ENCODE measurements at places on chromosomes 1 and 21.

DNA sequence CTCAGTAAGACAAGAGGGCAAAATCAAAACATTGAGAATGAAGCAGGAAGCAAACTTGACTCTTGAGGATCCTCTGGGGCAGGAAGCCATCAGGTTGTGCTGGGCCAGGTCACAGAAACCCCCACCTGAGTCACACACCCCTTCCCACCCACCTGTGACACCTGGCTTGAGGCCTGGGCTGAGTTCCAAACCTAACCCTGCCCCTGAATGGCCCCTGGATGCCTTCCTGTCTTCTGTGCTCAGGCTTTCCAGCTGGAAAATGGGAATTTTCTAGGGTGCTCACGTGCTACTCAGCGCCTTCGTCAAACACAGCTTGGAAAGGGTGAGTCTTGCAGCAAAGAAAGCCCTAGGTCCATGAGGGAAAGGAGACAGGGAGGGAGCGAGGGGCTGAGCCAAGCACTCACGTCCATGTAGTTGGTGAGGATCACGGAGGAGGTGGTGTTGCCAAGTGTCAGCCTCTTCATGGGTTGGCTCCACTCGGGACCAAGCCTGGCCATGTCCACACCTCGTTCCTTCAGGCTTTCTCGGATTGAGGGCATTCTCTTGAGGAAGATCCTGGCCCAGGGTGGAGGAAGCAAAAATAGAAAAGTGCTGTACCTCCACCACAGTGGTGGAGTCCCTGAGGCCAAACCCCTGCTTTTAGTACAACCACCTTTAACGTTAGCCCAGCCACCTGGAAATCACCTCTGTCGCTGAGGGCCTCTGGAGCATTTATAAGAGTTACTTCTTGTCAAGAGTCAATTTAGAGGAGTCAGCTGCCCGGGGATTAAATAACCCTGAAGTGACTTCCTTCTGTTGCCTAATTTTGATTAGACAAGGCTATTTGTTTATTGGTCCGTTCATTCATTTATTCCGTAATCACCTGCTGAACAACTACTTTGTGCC is 4.3 kb downstream of the REN start:
- no peak for DNase-seq

GRCh38 chr21:43613755-43614638 is 45.3 kb downstream of the HSF2BP start:
- no peak for DNase-seq

- DNase-seq: no peak
These were observed 34.7 kb upstream of the L1TD1 start for GRCh38 chr1:62159940-62160348.

- DNase-seq: no peak
These were observed 349.7 kb upstream of the C1orf87 start for GRCh38 chr1:60423146-60423780.

- DNase-seq: peak; percentile 69
These were observed at the start of gene SPOCD1 for GRCh38 chr1:31815752-31816500. Gene SPOCD1 (minus strand): TSS chr1:31816022. CDS start chr1:31815333, 689 bp downstream.

GRCh38 chr1:92315766-92316599 is 17.1 kb downstream of the RPAP2 start:
- no peak for DNase-seq

GRCh38 chr1:50986653-50987052 is 16.6 kb downstream of the CDKN2C start:
- DNase-seq: no peak

- DNase-seq: no peak
These were observed 221.3 kb downstream of the PBX1 start for GRCh38 chr1:164780111-164780812.

DNA sequence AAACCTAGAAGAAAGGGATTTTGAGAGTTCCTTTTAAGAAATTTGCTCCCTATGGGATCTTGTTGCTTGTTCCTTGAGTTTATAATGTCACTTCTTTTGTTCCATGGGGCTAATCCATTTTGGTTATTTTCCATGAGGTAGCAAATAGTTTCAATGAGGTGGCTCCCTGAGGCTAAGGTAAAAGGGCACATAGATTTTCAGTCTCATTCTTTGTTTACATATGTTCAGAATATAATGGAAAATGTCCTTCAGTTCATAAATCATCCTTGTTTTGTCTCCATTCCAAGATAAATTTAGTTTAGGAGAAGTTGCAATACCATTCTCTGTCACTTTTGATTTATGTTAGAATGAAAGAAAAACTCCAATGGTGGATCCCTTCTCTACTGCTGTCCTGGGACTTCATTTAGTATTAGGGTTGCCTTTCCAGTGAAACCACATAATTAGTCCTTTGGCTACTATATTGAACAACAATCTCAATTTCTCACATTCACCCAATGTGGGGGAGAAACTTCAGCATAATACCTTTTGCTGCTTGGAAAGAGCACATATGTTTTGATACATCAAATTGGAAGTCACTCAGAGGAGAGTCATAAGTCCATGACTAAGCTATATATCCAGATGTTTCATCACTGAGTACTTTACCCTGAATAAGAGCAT is 80.9 kb upstream of the ADAMTS5 start:
- no peak for DNase-seq

GRCh38 chr1:96104506-96104905 is 617.1 kb upstream of the PTBP2 start:
- no peak for DNase-seq

DNA sequence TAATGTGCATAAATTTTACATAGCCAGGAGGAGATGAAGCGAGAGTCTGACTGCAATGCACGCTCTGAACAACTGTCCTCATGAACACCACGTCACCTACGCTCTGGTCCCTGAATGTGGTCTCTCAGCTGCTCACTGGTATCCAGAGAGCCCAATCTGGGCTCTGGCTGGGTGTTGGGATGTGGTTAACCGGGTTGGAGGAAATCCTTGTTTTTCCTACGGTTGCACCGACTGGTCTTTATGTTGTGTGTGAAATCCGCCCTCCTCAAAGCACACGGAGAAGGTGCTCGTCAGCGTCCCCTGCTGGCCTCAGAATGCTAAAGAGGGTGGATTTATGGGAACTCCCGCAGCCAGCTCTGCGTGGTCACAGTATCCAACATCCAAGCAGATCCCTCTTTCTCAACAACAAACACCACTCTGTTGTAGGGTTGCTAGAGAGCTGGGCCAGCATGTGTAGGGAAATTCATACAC is 51.8 kb upstream of the FAM89A start:
- no peak for DNase-seq

- DNase-seq: no peak
These were observed 7.0 kb upstream of the KCNC4 start for GRCh38 chr1:110203021-110203661.

DNA sequence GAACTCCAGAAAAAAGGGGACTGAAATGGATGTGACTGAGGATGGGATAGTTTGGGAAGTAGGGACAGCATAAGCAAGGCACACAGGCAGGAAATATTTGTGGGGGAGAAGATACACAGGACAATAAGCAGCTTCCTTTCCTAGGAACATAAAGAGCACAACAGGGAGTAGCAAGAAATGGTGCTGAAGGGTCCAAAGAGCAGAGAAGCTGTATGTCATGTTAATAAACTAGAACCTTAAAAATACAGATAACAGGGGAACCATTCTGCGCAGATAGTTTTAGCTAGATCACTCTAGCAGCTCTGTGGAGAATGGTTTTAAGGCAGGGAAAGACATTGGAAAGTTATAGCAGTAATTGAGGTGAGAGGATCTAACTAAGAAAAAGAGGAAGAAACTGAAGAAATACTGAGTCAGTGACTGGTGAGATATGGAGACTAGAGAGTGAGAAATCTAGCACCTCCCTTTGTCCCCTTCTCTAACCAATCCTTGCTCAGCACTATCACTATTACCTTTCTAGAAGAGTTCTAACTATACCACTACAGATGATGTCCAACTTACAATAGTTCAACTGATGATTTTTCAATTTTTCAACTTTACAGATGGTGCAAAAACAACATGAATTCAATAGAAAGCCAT is 95.0 kb downstream of the CDC42BPA start:
- no peak for DNase-seq

GRCh38 chr1:95340061-95340460 is 106.1 kb downstream of the RWDD3 start:
- no peak for DNase-seq

- DNase-seq: no peak
These were observed 181.6 kb downstream of the KIF26B start for GRCh38 chr1:245336149-245336983.

- DNase-seq: no peak
These were observed 18.7 kb downstream of the HTR6 start for GRCh38 chr1:19683351-19683750.

DNA sequence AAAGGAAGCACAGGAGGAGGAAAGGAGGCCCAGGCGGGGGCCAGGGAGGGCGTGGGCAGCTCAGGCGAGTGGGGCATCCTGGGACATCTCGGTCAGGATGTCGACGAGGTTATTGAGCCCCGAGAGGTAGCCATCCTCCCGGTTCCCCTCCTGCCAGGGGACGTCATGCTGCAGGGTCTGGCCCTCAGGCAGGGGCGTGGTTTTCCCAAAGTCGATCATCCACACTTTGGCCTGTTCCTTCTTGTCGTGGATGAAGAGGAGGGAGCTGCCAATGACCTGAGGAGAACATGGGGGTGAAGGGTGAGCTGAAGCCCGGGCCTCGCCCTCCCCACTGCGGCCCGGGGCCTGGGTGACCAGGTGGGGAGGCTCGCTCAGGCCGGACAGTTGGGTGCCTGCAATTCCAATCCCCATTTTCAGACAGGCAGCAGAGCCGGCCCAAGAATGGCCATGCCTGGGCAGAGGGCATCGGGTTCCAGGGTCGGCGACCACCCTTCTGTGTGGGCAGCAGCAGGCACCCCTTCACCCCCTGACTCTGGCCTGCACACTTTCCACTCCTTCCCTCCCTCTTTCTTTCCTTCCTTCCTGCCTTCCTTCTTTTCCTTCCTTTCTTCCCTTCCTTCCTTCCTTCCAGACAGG is 86.2 kb downstream of the STUM start:
- DNase-seq: no peak

DNA sequence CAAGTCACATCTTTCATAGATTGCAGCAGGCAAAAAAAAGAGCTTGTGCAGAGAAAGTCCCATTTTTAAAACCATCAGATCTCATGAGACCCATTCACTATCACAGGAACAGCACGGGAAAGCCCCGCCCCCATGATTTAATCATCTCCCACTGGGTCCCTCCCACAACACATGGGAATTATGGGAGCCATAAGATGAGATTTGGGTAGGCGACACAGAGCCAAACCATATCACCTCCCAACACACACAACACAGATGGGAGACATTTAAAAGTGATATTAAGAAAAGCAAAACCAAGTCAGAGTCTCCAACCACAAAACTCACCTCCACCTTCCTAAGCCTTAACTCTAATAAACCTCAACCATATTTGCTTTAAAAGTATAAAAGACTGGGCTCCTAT is 61.5 kb upstream of the TIAM1 start:
- no peak for DNase-seq

DNA sequence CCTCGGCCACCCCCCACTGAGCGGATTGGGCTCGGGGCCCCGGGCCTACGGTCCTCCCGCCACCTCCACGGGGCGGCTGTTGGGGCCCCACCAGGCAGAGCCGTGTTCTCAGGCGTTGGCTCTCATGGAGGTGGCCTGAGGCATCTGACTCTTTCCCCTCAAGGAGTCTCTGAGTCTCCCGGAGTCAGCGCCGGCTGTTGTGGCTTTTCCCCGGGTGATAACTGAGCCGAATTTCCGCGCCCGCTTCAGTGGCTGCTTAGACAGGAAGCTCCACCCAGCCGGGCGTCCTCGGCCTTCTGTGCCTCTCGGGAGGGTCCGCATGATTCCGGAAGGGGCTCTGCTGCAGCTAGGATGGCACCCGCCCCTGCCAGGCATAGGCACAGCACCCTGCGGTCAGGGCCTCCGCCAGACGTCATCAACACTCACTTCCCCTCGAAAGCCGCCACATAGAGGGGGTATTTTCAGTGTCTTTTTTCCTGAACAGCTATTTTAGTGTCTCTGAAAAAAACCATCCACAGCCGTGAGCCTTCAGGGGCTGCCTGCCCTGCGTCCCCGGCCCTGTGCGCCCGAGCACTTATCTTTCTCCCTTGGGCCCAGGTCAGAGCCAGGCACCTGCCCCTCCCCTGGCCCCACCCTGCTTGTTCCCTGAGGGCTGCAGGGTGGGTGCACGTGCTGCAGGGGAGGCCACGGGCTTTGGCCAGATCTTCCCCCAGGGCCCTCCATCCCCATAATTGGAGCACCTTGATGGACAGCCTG is 72.9 kb downstream of the SKI start:
- peak; percentile 57 for DNase-seq

DNA sequence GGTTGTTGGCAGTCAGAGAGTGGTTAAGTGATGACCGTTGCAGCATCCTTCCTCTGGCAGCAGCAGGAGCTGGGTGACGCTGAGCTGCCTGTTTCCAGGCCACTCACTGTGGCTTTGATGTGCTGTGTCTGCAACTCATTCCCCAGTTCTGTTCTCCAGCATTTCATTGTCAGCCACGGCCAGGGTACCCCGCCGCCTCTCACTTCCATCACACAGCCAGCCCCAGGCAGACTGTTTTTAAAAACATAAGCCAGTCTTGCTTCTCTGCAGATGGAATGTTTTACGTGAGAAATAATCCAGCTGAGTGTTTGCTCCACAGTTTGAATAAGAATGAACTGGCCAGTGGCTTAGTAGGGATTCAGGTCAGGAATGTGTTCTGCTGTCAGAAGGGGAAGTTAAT is 21.5 kb upstream of the ST6GALNAC3 start:
- no peak for DNase-seq

DNA sequence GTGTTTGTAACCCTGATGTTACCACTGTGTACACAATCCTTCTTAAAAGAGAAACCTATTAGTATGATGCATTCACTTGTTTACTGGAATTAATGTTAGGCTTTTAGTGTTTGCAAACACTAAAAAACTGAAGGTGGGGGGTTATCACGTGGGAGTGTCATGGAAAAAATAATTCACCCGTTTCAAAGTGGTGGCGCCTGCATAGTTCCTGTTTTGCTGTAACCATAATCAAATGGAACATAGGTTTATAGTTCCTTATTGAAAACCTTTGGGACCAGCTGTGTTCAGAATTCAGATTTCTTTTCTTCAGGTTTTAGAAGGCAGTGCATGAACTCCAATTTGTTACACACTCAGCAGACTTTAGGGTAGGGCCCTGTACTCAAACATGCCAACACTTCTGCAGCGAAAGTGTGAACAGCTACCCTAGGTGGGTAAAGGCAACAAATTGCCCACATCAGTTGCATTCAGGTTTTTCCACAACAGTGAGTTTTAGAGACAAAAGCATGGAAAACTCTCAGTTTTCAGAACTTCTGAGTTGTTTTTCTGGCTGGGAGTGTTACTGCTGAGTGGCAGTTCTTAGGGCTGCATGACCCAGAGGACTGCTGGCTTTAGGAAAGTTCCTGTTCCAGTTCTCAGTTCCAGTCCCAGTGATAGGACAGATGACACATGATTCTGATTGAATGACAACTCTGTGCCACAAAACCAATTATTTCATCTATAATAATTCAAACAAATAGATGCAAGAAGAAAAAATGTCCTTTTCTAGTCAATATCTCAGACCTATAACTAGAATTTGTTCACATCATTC is 29.1 kb upstream of the IVNS1ABP start:
- no peak for DNase-seq

DNA sequence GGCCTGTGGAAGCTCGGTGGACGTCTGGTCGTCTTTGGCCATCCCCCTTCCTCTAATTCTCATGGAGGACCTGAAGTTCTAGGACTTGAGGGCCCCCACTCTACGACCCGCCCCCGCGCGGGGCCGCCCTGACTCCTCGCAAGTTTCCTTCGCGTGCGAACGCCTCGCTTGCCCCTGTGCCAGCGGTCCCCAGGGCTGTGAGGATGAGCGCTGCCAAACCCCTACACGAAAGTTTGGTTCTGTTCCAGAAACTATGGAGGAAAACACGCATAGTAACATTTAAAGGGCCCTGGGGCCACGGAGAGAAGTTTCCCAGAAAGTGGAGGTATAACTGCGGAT is 304 bp upstream of the GNG12 start:
- no peak for DNase-seq

- DNase-seq: no peak
These were observed 76.5 kb downstream of the ACTL8 start for GRCh38 chr1:17831597-17831996.

- no peak for DNase-seq
These were observed 118.6 kb upstream of the IFFO2 start for GRCh38 chr1:19074902-19075721.

All from stimulated activated CD8-positive, alpha-beta memory T cell treated with anti-CD3 and anti-CD28 coated beads, Interleukin-15, amount 100 ng/mL, for 24 hours (primary cell).